ENCODE measurements at places on chromosomes 4 and X.

DNA sequence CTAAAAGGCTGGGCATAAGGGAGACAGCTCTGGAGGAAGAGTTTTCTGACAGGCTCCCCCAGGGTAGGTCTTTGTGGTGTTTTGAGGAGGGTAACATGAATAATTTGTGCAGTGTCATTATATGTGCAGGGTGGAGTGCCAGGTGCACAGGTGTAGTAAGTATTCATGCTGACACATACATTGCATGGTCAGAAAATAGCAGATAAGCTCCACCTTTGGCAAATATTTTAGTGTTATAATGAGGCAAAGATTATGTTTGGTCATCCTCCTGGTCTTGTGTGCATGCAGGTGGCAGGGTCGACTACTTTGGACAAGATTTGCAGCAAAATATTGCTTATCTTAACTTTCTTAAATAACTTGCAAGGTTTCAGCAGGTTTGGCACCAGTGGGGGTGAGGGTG, 910.4 kb upstream of the PCDH10 start:
- DNase-seq: no peak

DNA sequence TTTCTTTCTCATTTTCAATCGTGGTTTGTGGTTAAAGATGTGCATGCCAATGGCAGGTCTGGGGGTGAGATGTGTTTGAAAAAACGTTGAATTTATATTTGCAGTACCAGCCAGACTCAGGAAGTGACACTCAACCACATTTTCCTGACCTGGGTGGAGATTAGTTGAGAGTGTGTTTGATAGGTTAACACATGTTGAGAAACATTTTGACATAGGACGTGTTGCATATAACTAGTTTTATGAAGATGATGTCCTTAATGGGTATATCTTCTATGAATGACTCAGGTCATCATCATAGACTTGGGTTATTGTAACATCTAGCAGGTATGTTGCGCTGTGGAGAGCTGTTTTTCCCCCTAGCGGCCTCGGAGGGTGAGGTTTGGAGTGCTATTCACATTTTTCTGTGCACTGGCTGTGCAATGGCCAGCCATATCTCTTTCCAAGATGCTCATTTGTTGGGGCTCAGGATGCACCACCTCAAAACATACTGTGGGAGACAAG, 21.7 kb upstream of the CD38 start:
- DNase-seq: peak; percentile 56

DNA sequence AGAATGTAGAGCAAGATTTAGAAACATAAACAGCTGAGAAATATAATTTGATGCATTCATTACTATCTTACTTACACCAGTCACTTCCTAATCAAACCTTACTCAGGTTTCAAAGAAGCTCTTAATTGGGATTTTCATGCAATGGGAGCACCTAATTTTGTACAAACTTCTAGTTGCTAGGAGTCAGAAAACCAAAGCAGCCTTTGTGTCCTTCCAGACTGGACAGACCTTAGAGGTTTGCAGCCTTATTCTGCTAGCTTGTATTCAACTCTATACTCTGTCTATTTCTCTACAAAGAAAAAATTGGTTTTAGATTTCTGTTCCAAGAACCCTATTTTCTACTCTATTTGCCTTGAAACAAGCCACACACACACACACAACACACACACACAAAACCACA, 19.4 kb downstream of the GABRA2 start:
- DNase-seq: no peak

- no peak for DNase-seq
Observed at GRCh38 chr4:155964016-155964891, 10.6 kb upstream of the CTSO start.

GRCh38 chrX:71612256-71612655, 6.1 kb downstream of the CXCR3 start:
- DNase-seq: no peak

DNA sequence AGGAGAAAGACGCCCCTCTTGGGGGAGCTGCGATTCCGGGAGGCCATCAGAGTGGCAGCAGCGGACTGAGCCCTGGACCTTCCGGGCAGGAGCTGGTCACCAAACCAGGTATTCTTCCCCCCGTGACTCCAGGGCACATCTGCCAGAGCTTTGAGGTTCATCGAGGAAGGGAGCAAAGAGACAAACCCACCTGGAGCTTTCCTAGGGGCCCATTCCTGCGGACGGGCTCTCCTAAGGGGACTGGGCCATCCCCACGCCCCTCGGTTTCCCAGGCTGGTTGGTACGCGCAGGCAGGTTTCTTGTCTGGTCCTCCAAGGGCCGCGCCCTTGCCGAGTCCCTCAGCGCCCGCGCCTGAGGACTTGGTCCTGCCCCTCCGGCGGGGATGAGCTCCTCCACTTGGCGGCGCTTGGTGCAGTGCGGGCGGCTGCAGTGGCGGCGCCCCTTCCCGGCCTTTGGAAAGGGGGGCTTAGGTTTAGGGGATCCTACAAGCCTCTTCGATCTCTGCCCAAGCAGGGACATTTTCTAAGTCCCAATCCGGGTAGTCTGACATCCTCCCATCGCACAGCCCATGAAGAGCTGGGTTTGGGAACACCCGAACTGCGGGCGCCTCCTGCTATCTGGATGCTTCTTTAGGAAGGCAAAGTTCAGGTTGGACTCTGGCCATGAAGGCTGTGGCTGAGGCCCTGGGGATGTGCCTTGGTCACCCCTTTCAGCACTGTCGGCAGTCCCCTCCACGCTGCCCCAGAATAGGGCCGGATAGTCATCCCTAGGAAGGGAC, 538 bp downstream of the STBD1 start:
- DNase-seq: peak; percentile 35

DNA sequence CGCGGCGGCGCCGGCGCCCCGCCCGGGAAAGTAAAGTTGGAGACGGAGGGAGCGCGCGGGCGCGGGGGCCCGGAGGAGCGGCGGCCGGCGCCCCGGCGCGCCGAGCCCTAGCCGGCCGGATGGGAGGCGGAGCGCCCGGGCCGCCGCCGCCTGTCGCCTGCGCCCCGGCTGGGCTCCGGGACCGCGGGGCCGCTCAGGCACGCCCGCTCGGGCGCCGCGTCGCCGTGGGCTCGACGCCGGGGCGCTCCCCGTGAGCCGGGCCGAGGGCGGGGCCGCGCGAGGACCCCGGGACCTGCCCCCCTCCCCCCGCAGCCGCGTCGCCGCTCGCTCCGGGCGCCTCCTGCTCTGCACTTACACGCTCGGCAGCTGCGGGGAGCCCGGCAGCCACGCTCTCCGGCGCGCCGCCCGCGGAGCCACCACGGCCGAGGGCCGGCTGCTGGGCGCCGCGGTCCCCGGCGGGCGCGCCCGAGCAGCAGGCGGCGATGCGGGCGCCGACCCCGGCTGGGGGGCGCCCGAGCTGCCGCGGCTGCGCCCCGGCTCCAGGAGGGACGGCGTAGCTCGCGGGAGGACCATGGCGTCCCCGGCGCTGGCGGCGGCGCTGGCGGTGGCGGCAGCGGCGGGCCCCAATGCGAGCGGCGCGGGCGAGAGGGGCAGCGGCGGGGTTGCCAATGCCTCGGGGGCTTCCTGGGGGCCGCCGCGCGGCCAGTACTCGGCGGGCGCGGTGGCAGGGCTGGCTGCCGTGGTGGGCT, at the start of gene ADRA2C:
Gene ADRA2C, plus strand, starts transcription at position 350 of the 749 bp plus-strand sequence. Its CDS starts 222 bp downstream, at position 572.
- peak; percentile 30 for DNase-seq

DNA sequence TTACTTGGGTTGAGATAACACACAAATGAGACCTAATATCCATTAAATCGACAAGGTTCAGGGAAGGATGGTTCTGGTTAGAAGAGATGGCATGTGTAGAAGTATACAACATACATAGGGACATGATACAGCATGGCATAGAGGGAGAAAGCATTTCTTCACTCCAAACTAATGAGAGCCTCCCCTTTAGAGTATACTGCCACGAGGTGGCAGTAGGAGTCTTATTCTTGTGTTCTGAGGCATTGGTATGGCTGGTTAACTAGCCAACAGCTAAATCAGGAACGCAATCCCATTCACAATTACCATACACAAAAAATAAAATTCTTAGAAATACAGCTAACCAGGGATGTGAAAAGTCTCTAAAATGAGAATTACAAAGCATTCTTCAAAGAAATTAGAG, 29.1 kb upstream of the TRO start:
- no peak for DNase-seq

DNA sequence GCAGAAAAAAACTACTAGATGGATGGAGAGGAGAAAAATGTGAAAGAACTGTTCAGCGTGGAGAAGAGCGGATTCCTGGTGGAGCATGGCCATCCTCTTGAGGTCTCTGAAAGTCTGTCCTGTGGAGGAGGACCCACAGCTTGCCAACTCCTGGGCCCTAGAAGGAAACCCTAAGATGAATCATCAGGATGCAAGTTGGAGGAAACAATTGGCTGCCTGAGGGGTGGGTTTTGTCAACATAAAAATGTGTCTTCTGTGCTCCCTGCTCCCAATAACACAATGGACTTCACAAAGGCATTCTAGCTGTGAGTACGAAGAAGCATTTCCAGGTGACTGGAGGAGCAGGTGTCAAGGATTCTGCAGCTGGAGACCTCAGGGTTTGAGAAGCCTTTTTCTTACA, 37.2 kb downstream of the CNGA2 start:
- DNase-seq: no peak

DNA sequence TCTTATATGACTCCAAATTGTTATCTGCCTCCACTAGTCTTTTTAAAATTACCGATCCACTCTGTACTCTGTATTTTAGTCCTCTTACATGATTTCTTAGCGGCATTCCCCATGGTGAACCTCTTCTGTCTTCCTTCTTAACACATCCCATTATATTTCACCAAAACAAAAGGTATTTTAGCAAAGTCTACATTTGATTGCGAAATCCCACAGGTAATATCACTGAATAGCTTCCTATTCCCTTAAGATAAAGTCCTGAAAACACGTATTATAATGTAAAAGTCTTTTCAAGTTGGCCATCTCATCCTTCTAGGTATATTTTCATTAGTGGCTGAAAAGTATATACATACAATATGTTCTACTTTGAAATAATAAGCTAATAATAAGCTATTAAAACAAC, 2016.0 kb upstream of the IGFBP7 start:
- no peak for DNase-seq

DNA sequence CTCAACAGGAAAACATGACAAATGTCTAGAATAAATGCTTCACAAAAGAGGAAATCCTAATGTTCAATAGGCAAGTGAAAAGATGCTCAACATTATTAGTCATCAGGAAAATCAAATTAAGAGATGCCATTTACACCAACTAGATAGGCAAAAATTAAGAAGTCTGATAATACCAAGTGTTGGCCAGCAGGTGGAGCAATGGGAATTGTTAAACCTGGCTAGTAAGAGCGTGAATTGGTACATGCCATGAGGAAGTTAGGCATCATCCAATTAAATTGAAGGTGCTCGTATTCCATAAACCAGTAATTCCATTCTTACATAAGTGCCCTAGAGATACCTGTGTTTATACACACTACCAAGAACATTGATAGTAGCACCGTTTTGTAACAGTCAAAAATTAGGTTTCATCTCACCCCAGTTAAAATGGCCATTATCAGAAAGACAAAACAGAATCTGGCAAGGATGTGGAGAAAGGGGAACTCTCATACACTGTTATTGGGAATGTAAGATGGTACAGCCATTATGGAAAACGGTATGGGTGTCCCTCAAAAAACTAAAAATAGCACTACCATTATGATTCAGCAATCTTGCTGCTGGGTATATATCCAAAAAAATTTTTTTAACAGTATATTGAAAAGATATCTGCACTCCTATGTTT, 14.0 kb upstream of the ZCCHC18 start:
- DNase-seq: peak; percentile 16

DNA sequence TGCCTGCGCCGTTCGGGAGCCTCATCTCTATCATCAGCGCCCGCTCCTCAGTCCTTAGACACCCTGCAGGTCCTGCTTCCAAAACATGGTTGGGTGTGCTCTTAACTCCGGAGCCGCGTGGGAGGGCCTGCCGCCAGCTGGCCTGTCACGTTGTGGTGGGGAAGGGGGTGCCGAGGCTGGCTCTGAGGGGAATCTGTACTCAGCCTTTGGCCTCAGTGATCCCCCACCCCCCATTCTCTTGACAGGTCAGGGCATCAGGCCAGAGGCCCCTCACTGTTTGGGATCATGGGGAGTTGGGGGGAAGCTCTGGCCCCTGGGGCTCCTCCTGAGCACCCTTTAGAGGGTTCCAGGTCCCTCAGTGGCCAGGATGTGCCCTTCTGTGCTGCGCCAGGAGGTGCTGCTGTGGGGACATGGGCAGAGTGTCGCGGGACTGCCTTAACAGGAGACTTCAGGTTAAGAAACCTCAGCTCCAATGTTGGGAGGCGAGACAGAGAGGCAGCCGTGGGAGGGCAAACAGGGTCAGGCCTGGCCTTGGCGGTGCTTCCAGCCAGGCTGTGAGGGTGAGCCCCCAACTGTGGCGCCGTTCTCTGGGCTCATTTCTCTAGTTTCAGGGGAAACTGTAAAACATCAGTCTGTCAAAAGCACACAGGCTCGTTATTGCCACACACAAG, 33.5 kb downstream of the TRMT44 start:
- DNase-seq: no peak

DNA sequence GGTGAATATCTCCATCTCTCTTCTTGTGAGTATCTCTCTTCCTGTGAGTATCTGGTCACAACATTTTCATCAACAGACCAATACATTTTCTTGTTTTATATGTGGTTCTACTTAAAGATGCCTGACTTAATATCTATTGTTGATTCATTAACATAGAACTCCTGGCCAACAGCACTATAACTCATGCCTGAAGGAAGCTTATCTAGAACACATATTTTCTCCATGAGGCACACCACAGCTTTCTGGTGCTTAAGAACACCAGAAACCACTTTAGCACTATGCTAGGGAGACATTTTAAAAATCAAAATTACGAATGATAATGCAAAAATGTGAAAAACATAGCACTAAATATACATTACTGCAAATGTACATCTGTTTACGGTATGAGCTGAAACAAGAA, 190.4 kb downstream of the GABRB1 start:
- DNase-seq: no peak
